ENCODE measurements at places on chromosomes 6 and 20. TPM values are rescaled to one million over a fixed set of nuclear protein-coding genes. Genes with fewer than 3 reads are reported as not detected.

Gene ADGRF5
- polyA plus RNA-seq, result 11.7 TPM

GRCh38 chr6:40894962-40895799, 143.8 kb downstream of the UNC5CL start:
- no peak for DNase-seq

Gene HELZ2
- 6.8 TPM for polyA plus RNA-seq

GRCh38 chr6:57086843-57087242, 3.1 kb upstream of the ZNF451 start:
- no peak for DNase-seq

- no peak for DNase-seq
Observed at GRCh38 chr20:49699200-49699992, 14.3 kb downstream of the B4GALT5 start.

All from spinal cord (tissue), 10 donors.